Brain pericyte (primary cell): ENCODE measurements at places on chromosomes 3 and 15.

DNA sequence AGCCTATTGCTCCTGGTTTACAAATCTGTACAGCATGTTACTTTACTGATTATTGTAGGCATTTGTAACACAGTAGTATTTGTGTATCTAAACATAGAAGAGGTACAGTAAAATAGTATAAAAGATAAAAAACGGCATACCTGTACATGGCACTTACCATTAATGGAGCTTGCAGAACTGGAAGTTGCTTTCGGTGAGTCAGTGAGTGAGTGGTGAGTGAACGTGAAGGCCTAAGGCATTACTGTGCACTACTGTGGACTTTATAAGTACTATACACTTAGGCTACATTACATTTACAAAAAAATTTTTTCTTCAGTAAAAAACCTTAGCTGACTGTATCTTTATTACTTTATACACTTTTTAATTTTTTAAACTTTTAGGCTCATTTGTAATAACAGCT, 90.9 kb downstream of the RAP2B start:
- DNase-seq: no peak

DNA sequence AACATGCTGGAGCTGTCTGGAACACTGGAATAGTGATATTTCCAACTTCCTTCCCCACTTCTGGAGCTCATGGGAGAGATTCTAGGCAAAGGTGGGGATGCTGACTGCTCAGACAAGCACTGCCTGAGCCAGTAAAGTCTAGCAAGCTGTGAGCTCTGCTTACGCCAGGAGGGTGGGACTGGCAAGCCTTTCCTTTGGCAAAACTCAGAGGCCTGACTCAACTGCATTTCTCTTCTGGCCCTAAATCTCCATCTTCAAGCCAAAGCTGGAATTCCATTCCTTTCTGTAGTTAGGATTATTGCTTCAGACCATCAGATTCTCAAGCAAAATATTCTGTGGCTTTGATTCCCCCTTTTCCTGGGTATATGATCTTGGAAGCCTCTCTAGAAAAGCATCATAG, 20.3 kb upstream of the EPB42 start:
- no peak for DNase-seq

DNA sequence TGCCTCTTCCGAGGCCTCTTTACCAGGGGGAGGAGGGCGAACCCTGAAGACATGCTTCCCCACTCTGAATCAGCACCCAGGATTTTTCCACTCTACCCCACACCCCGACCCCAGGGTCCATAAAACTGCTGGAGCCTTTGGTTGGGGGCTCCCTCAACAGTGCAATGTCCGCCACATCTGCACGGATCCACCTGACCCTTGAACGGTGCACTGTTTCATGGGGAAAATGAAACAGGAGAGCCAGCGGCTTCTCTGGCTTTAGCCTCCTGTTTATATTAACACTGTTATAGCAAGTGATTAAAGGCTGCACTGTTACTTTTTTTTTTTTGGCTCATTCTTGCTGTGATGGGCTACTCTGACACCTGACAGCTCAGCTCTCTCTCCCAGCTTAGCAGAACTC, 124.1 kb upstream of the DLG1 start:
- no peak for DNase-seq

DNA sequence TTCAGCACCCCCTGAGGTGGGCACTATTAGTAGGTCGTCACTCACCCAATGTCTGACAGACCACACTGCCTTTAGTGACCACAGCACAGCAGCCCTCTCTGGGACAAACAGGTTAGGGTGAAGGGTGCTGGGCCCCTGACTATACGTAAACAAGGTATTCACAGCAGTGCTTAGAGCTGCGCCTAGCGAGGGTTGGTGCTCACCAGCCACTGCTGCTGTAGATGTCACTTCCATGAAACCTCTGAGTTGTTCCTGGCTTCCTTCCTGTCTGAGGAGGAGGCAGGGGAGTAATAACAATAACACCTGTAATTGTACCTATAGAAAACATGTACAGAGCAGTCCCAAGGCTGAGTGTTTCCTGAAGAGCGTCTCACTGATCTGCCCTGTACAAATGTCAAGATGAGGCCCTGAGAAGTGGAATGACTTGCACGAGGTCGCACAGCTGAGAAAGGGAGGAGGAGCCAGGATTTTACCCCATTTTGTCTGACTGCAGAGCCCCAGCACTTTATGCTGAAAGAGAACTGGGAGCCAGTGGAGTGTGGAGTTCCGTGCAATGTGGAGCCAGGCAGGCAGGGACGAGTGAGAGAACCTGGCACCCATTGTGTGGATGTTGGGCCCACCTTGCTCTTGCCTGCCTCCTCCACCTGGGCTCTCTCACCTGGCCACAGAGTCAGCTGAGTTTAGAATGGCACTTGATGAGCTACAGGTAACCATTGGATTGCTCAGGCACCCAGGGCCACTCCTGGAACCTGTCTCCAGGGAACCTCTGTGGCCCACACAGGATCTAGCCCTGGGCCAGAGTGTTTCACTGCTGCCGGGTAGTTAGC, 93.8 kb downstream of the DNAJB8 start:
- DNase-seq: no peak

DNA sequence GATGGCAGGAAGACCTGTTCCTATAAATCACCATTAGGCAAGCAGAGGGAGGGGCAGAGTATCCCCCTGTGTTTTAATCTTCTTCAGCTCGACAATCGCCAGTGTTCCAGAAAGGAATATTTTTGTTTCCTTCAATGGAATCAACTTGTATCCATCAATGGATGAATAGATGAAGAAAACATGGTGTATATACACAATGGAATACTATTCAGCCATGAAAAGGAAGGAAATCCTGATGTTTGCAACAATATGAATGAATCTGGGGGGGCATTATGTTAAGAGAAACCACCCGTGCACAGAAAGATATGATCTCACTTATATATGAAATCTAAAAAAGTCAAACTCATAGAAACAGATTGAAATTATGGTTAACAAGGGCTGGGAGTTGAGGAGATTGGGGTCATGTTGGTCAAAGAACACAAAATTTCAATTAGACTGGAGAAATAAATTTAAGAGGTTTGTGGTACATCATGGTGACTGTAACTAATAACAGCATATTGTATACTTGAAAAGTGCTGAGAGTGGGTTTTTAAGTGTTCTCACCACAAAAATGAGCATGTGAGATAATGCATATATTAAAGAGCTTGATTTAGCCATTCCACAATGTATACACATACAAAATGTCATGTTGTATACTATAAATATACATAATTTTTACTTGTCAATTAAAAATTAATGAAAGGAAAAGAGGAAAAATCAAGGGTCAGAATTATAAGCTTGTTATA, 64.2 kb upstream of the ITGA11 start:
- no peak for DNase-seq

DNA sequence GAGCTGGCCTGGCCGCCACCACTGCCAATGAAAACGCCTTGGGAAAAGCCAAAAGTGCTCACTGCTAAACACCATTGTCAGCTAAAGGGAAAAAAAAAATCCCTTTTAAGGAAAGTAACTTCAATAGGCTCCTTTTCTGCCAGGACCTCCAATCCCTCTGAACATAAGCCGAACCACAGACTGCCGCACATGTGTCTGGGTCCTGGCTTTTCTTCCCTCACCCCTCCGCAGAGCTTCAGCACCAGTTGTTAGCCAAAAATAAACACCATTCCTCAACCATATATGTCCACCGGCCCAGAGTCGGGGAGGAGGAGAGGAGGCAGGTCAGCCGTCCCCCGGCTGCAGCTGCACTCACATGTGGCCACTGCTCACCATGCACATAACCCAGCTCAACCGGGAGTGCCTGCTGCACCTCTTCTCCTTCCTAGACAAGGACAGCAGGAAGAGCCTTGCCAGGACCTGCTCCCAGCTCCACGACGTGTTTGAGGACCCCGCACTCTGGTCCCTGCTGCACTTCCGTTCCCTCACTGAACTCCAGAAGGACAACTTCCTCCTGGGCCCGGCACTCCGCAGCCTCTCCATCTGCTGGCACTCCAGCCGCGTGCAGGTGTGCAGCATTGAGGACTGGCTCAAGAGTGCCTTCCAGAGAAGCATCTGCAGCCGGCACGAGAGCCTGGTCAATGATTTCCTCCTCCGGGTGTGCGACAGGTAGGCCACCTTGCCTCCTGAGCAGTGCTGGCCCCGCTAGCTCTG, at the start of gene FBXL22:
Gene FBXL22, plus strand, starts transcription at position 350 of the 753 bp plus-strand sequence. Its CDS starts 6 bp downstream, at position 356.
- no peak for DNase-seq

DNA sequence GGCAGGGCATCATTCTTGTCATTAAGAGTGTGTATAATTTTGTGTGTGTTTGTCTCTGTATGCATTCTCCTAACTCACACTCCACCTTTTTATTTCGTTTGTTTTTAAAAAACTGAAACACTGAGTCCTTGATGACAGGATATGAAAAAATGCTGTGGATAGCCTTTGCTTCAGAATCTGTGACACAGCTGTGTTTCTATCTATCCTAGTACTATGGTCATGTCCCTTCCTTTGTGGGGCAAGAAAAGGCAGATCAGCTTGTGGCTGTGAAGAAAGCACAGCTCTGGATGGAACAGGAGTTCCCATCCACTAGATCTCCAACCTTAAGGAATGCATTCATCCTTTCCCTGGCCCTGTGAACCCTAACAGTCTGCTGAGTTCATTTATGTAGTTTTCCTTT, 60.3 kb downstream of the OTOL1 start:
- DNase-seq: no peak
